ENCODE measurements at places on chromosomes 4 and X. TPM values are rescaled to one million over a fixed set of nuclear protein-coding genes. Genes with fewer than 3 reads are reported as not detected.

- DNase-seq: no peak
These were observed 66.6 kb downstream of the EDNRA start for GRCh38 chr4:147547314-147548056.

GRCh38 chr4:84737656-84738055, 154.7 kb downstream of the CDS1 start:
- no peak for DNase-seq

GRCh38 chrX:134551376-134552048, 91.5 kb downstream of the HPRT1 start:
- DNase-seq: no peak

The MGAT4D gene
- not detected for total RNA-seq

- no peak for DNase-seq
These were observed 48.0 kb upstream of the APELA start for GRCh38 chr4:164828955-164829354.

The CWH43 gene
- total RNA-seq: not detected

The SSX1 gene
- total RNA-seq: not detected

The PPBP gene
- total RNA-seq: 173 TPM

The MTTP gene
- total RNA-seq: not detected

GRCh38 chrX:122816288-122816687, 367.8 kb upstream of the GRIA3 start:
- no peak for DNase-seq

The ZFP42 gene
- not detected for total RNA-seq
